ENCODE measurements at places on chromosomes 13 and 19.
A peak's percentile ranks its signal among the peaks of the same experiment; 100 is the strongest.

DNA sequence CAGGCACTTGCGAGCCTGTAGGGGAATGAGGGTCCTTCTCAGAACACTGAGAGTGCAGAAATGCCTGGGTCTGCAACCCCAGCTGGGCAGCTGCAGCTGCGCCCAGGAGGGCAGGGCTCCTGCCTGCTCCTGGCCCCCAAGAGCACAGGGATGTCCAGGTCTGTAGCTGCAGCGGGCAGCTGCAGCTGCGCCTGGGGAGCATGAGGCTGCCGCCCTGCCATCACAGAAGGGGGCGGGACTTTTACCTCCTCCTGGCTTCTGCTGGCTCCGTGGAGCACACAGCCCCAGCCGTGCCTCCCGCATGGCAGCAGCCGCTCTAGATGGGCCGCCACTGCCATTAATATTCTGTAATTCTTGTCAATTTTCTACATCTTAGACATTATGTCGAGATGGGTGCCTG is 17.8 kb downstream of the CPB2 start:
- H3K4me1 ChIP-seq, result peaks cover 4% of the 10 kb centered on the region
- H3K4me3 ChIP-seq, result no peak overlapping the region
- H3K36me3 ChIP-seq, result no peaks in the 10 kb centered on the region
- peaks cover 5% of the 10 kb centered on the region for H3K27me3 ChIP-seq

GRCh38 chr19:18639706-18640243 is 2.9 kb downstream of the KLHL26 start:
- no peak overlapping the region for H3K27ac ChIP-seq
- DNase-seq, result no peak
- H3K4me1 ChIP-seq, result peaks cover 19% of the 10 kb centered on the region
- H3K36me3 ChIP-seq, result peaks cover 2% of the 10 kb centered on the region

DNA sequence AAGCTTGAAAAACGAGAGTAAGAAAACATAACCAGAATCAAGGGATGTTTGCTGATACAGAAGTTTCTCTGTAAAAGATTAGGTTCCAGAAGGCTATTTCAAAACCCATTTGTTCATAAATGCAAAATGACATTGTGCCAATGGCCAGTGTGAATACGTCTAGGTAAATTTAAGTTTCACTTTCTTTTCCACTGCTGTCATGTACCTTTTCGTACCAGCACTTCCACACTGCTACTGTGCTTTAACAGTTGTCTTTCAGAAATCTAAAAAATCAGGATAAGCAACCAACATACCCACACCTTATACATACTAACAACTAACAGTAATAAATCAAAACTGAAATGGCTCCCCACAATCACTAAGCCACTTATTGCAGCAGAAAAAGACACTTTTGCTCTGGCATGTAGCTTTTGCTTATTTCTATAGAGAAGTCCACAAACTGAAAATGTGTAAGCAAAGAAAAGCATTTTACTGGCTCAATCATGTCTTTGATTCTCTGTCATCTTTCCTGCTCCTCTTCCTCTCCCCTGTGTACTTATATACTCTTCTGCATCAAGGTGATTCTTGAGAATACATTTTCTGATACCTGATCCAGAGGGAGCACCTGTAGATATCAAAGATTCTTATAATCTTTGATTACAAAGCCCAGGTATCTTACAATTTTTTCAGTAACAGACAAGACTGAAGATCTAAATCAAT is 34.3 kb downstream of the ELF1 start:
- DNase-seq, result no peak
- peaks cover 17% of the 10 kb centered on the region for H3K36me3 ChIP-seq
- H3K4me3 ChIP-seq, result peak overlapping the region; percentile 83
- H3K4me1 ChIP-seq, result peaks cover 73% of the 10 kb centered on the region
- no peaks in the 10 kb centered on the region for H3K27me3 ChIP-seq
- peak overlapping the region; percentile 93 for H3K27ac ChIP-seq

DNA sequence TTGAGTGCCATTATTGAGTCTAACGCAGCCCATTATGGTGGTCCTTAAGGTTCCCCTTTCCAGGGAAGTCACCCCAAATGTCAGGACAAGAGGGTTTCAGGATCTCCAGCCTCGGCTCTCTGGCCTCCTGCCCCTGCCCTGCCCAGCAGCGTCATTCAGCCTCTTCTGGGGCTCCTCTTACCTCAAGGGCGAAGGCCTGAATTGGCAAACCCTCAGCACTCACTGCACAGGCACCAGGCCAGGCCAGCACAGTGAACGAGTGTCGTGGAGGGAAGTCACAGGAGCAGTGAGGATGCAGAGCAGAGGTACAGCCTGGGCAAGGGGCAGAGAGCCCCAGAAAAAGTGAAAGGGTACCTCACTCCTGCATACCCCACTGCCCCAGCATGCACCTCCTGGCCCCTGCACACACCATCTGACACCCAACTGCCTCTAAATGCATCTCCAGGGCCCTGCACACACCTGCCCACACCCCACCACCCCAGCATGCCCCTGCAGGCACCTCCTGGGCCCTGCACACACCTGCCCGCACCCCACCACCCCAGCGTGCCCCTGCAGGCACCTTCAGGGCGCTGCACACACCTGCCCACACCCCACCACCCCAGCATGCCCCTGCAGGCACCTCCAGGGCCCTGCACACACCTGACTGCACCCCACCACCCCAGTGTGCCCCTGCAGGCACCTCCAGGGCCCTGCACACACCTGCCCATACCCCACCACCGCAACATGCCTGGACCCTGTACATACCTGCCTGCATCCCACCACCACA is 19.8 kb downstream of the SLC25A42 start:
- no peaks in the 10 kb centered on the region for H3K27me3 ChIP-seq
- no peak overlapping the region for H3K27ac ChIP-seq
- no peak overlapping the region for H3K4me3 ChIP-seq
- H3K4me1 ChIP-seq, result no peaks in the 10 kb centered on the region
- no peak for DNase-seq

GRCh38 chr19:55457683-55458457 is 3.6 kb downstream of the ISOC2 start:
- peaks cover 14% of the 10 kb centered on the region for H3K27me3 ChIP-seq
- no peak overlapping the region for H3K4me3 ChIP-seq
- peaks cover 5% of the 10 kb centered on the region for H3K36me3 ChIP-seq
- H3K4me1 ChIP-seq, result peaks cover 5% of the 10 kb centered on the region
- no peak for DNase-seq

DNA sequence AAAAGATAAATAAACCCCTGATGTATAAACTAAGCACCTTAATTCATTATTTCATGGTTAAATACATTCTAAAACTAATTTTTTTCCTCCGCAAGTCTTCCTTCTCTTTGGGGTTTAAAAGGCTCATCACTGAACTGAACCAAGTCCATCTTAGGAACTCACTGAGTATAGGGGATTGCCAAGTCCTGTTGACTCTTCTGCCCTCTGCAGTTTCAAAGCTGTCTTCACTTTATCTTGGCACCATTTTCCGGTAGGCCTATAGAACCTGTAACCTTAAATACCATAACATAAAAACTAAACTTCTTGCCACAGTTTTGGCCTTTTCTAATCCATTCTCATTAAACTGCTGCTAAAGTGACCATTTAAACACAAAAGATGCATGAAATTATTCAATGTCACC is 66.5 kb upstream of the USPL1 start:
- no peak overlapping the region for H3K27ac ChIP-seq
- H3K4me3 ChIP-seq, result no peak overlapping the region
- H3K4me1 ChIP-seq, result peaks cover 4% of the 10 kb centered on the region

- no peak for DNase-seq
- H3K4me3 ChIP-seq, result no peak overlapping the region
- H3K27me3 ChIP-seq, result no peaks in the 10 kb centered on the region
- peaks cover 13% of the 10 kb centered on the region for H3K4me1 ChIP-seq
These were observed 55.7 kb downstream of the TM9SF2 start for GRCh38 chr13:99556867-99557443.

DNA sequence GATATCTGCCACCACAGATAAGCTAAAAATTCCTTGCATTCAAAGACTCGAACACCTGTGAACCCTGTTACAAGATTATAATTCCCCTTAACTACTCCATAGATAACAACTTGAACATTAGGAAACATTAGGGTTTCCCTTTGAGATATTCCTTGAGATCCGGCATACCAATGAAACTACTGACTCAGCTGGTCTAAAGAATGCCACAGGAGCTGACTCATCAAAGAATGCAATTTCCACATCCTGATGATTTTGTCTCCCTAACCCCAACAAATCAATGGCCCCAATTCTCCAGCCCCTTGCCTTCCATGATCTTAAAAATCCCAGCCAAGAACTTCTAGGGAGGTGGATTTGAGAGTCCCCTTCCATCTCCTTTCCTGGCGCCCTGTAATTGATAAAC is 35.6 kb upstream of the ZNF599 start:
- H3K4me1 ChIP-seq, result no peaks in the 10 kb centered on the region
- H3K36me3 ChIP-seq, result no peaks in the 10 kb centered on the region
- H3K4me3 ChIP-seq, result no peak overlapping the region

GRCh38 chr13:79447741-79448140 is 33.2 kb upstream of the NDFIP2 start:
- no peaks in the 10 kb centered on the region for H3K27me3 ChIP-seq
- no peak overlapping the region for H3K4me3 ChIP-seq
- peaks cover 11% of the 10 kb centered on the region for H3K36me3 ChIP-seq
- H3K27ac ChIP-seq, result peak overlapping the region; percentile 69

DNA sequence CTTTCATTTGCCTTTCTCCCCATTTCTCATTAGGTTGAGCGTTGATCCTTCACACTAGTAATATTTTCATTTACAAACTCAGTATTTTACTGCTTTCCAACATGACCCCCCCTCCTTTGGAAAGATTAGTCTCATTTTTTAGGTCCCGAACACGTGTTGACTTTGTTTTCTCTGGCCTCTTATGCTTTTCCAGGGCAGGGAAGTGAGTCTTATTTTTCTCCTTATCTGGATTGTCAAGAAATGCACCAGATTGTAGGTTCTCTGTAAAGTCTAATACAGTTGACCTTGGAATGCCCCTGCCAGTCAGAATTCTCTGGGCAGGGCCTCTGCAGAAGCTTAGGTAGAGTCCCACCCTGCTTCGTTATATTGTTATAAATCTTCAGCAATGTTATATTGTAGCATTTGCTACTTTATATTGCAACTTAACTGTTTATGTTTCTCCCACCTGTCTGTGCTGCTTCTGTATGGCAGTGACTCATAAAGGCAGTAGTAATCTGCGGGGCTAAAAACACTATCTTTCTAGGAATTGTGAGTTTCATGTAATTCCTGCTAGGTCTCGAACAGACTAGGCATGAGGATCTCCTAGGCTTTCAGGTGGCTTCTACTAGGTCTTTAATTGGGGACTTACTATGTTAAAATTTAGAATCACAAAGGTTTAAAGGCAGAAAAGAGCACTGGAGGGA is 2.0 kb downstream of the TDRD3 start:
- H3K27me3 ChIP-seq, result no peaks in the 10 kb centered on the region
- DNase-seq, result no peak
- H3K27ac ChIP-seq, result peak overlapping the region; percentile 84
- peaks cover 46% of the 10 kb centered on the region for H3K4me1 ChIP-seq
- peak overlapping the region; percentile 91 for H3K4me3 ChIP-seq

DNA sequence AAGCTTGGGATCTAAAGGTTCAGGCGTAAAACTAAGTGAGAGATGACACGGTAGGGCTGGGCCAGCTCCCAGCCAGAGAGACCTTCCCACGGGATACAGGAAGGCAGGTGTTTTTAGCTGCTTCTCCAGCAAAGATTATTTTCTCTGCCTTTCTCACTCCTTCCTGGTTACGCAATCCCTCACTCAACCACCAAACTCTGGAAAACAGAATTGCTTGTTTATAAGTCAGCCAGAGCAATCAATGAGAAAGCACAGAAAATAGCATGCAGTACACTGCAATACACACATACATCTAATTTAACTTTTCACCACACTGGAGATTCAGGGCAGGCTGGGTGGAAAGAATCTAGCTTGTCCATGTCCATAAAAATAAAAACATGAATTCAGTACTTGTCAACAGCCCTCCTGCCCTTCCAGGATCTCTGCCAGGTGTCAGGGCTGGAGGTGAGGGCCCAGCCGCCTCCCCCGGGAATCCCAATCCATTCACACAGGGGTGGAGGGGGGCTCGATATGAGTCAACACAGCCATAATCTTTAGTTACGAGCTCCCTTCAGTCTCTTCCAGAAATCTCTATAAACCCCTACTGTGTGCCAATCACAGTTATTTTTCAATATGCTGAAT is 12.2 kb downstream of the RHPN2 start:
- no peak for DNase-seq
- H3K36me3 ChIP-seq, result no peaks in the 10 kb centered on the region
- H3K4me1 ChIP-seq, result no peaks in the 10 kb centered on the region
- no peak overlapping the region for H3K4me3 ChIP-seq
- H3K27me3 ChIP-seq, result peaks cover 1% of the 10 kb centered on the region
- no peak overlapping the region for H3K27ac ChIP-seq

DNA sequence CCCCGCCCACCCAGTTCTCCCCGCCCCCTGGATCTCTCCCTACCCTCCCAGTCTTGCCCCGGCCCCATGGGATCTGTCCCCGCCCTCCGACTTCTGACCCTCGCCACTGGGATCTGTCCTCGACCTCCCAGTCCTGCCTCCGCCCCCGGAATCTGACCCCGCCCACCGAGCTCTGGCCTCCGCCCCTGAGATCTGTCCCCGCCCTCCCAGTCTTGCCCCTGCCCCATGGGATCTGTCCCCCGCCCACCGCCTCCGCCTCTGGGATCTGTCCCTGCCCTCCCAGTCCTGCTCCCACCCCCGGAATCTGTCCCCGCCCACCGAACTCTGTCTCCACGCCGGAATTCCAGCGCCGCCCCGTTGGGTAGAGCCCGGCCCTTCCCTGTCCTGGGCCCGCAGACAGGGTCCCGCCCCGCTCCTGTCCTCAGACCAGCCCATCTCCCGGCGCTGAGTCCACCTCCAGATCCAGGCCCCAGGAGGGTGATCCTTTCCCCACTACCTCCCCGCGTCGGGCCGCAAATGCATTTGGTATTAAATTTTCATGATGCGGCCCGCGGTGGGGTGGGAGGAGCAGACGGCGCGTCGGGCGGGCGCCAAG is 1.5 kb upstream of the SLC17A7 start:
- peaks cover 37% of the 10 kb centered on the region for H3K4me1 ChIP-seq
- H3K27me3 ChIP-seq, result peaks cover 44% of the 10 kb centered on the region
- H3K36me3 ChIP-seq, result peaks cover 7% of the 10 kb centered on the region
- peak; percentile 67 for DNase-seq
- peak overlapping the region; percentile 88 for H3K27ac ChIP-seq

GRCh38 chr19:27657271-27658051 is 1555.5 kb downstream of the UQCRFS1 start:
- H3K4me1 ChIP-seq, result no peaks in the 10 kb centered on the region
- no peak for DNase-seq
- no peak overlapping the region for H3K4me3 ChIP-seq

DNA sequence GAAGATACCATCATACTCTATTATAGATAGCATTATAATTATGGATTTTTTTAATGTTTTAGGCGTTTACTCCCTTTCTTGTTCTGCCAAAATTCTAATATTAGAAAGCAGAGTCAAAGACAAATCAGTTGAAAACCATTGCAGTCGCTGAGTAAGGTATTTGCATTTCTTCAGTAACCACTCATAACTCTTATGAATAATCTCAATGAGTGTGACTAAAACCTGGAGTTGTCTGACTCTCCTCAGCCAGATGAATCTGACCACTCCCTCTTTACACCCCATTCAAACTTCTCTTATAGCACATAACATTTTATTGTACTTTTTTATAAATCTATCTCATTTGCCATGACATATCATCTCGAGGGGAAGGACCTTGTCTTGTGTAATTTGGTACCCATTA is 1006.5 kb downstream of the DIAPH3 start:
- H3K4me1 ChIP-seq, result no peaks in the 10 kb centered on the region
- no peak overlapping the region for H3K4me3 ChIP-seq
- H3K27me3 ChIP-seq, result no peaks in the 10 kb centered on the region
- DNase-seq, result no peak
- no peak overlapping the region for H3K27ac ChIP-seq

- no peak for DNase-seq
- no peak overlapping the region for H3K27ac ChIP-seq
- no peaks in the 10 kb centered on the region for H3K36me3 ChIP-seq
- H3K4me3 ChIP-seq, result no peak overlapping the region
- peaks cover 66% of the 10 kb centered on the region for H3K27me3 ChIP-seq
These were observed 119.7 kb downstream of the COL4A2 start for GRCh38 chr13:110426735-110427134.

Data from activated T-helper 1 cell treated with anti-CD3 and anti-CD28 coated beads, Interleukin-12 subunit alpha, Interleukin-12 subunit beta, Interleukin-2, Interleukin-4 antibody, amounts not matched to agents 30 ng/mL and 10 ng/mL and 1 ng/mL, durations not matched to agents 14 hours and 24 hours and 36 hours (primary cell).